T-helper 9 cell (primary cell): ENCODE measurements at places on chromosomes 3 and 15.

GRCh38 chr15:58249646-58250312, 111.6 kb downstream of the AQP9 start:
- DNase-seq: no peak

DNA sequence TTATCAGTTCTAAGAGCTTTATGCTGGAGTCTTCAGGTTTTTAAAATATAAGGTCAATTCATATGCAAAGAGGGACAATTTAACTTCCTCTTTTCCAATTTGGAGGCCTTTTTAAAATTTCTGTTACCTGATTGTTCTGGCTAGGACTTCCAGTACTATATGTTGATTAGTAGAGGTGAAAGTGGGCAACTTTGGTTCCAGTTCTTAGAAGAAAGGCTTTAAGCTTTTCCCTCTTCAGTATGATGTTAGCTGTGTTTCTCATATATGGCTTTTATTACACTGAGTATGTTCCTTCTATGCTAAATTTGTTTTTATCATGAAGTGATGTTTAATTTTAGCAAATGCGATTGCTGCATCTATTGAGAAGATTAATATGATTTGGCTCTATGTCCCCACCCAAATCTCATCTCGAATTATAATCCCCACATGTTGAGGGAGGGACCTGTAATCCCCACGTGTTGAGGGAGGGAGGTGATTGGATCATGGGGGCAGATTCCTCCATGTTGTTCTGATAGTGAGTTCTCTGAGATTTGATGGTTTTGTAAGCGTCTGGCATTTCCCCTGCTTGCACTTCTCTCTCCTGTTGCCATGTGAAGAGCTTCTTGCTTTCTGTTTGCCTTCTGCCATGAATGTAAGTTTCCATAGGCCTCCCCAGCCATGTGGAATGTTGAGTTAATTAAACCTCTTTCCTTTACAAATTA, 33.8 kb downstream of the FAIM start:
- no peak for DNase-seq

GRCh38 chr3:11157421-11157820, 3.1 kb downstream of the HRH1 start:
- no peak for DNase-seq

DNA sequence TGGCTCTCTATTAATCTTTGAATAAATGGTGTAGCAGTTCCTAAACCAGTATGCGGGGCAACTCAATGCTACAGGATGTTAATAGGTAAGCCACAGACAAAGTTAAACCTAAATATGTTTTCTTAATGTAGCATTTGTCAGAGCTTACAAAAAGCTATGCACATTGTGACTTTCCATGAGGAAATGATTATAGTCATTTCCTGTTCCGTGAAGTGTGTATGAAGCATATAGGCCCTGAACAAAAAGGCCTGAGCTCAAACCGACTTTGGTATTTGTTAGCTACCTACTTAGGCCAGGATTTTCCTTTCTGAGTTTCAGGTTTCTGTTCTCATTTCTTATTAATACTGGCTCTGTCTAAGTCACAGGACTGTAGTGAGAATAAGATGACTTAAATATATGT, 14.2 kb downstream of the ZNF80 start:
- no peak for DNase-seq

DNA sequence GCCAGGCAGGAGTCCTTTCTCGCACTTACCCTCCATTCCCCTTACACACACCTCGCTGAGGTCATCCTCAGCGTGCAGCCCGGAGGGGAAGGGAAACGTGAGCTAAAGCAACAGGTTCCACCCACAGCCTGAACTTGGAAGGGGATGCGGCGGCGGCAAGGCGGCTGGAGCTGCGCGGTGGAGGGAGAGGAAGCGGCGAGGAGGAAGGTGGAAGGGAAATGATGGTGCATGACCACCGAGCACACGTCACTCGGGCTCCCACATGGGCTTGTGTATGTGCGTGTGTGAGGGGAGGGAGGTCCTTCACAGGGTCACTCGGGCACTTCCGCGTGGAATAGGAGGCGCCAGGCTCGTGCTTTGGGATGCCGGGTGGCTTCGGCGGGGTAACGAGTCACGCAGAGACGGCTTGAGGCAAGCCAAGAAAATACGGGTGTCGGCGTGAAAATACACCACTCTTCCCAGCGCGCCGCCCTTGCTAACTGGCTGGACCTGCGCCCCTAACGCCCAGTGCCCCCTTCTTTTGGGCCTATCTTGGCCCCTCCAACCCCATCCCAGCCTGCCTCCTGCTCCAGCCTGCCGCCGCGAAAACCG, 225.5 kb upstream of the IL12A start:
- no peak for DNase-seq

- DNase-seq: no peak
These were observed 168.1 kb upstream of the STAC start for GRCh38 chr3:36212251-36212650.

DNA sequence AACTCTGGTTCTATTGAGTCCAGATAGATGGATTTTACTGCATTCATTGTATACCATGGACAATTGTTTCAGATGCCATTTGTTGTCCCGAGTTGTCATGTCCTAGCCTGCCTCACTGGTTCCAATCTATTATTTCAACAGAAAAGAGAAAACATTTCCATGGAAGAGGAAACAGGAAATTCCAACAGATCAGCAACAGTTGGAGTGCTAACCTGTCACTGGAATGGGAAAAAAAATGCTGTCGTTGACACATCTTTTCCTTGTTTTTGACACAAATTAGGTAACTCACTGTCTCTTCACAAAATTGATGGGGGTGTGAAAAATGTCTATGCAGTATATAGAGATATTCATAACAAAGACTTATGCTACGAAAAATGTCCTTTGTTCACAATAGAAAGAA, 432.0 kb upstream of the TBL1XR1 start:
- DNase-seq: no peak

- no peak for DNase-seq
These were observed 92.3 kb upstream of the ATP2B2 start for GRCh38 chr3:10597733-10598132.

DNA sequence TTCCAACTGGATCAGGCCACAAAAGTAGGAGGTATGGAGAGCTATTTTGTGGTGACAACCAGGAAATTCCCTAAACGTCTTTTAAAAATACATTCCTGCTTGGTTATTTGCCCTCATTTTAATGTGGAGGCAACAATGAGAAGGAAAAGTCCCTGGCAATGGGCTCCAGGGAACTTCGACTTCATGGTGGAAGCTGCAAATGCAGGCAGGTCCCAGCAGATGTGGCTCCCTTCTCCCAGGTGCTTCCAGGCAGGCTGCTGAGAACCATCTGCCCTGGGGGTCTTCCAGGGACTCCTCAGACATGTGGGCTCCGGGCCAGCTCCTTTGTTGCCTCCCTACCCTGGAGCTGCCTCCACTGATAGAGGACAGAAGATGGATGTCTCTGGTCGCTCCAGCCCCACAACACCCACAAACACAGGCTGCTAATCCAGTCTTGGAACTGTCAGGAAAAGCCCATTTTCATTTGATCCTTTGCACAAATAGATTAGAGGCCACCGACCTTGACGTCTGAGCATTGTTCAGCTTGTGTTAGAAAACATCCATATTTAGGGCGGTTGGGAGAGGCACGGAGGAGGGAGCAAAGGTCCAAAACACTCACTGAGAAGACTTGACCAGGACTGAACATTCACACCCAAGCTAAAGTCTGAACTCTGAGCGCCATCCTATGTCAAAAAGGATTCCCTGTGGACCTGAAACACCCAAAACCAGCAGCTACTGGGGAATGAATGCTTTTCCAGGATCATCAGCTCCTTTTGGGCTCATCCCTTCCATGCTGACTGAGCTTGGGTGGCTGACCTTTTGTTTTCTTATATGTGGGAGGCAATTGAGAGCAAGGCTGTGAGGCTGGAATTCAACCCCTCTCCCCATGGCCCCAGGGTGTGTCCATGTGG, 30.2 kb upstream of the SLCO2A1 start:
- no peak for DNase-seq

- no peak for DNase-seq
These were observed 150.5 kb upstream of the IQSEC1 start for GRCh38 chr3:13223574-13224237.

GRCh38 chr3:174436367-174436766, 422.8 kb upstream of the NAALADL2 start:
- DNase-seq: no peak

DNA sequence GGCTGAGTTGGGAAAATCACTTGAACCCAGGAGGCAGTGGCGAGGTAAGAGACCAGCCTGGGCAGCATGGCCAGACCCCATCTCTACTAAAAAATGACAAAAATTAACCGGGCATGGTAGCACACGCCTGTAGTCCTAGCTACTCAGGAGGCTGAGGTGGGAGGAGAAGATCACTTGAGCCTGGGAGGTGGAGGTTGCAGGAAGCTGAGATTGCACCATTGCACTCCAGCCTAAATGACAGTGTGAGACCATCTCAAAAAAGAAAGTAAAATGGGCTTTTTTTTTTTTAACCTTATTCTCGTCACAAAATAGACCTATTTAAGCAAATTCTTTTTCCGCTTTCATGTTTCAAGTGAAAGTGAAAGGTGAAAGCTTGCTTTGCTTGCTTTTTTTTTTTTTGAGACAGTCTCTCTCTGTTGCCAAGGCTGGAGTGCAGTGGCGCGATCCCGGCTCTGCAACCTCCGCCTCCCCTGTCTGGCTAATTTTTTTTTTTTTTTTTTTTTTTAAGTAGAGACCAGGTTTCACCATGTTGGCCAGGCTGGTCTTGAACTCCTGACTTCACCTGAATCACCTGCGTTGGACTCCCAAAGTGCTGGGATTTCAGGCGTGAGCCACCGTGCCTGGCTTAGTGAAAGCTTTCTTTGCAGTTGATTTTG, 3.6 kb downstream of the PDIA3 start:
- peak; percentile 32 for DNase-seq
